ENCODE measurements at places on chromosomes 13 and 19.

DNA sequence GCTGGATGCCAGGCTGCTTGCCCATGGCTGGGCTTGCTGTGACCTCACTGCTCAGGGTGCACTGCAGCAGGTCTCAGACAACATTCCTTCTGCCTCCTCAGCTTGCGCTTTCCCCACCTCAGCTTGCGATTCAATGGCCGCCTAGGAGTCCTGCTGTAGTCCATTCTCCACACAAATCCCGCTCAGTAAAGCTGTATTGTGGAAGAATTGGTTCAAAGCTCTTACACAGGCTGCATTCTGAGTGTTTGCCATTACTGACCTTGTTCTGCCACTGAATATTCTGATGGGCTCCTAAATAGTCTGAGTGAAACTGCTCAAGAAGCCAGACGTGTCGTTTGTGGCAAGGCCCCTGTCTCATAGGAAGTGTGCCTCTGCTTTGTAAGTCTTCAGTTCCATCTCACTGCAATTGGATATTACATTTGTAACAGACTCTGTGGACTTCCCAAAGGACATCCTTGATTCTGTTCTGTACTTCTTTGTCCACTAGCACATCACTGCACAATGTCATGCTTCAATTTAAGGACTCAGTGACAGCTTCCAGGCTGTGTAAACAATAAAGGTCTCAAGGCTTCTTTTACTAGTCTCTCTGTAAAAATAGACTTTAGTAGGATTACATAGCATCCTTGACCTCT is 49.8 kb downstream of the KATNAL1 start:
- DNase-seq = no peak

DNA sequence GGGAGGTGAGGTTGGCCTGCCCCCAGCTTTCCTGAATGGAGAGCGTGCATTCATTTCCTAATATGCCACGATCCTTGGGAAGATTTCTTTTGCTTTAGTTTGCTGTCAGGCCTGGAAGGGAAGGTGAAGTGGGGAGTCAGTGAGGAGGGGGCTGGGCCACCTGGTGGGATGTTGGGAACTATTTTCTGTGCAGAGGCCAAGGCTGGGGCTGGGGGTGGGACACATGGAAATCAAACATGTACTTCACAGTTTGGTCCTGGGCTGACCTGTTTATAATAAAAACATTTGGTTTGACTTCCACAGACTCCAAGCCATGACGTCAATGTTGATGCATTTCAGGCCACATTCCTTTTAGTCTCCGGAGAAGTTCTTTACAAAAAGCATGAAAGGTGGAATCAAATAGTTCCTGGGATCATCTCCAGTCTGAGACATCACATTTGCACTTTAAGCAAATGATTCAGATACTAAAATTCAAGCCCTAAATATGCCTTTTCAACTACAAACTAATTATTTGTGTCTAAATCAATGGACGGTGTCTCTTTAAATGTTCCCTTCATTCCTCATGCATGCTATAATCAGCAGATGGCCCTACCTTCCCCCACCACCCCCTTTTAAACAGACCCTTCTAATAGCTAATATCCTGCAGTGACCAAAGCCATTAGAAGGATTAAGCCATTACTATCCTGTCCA is 41.5 kb upstream of the MEDAG start:
- DNase-seq = no peak

- peak; percentile 90 for DNase-seq
These were observed 11.0 kb downstream of the FUZ start for GRCh38 chr19:49801966-49802661.

GRCh38 chr13:37418490-37418889 is 180.1 kb downstream of the POSTN start:
- DNase-seq = no peak

GRCh38 chr19:34274284-34274826 is 20.0 kb downstream of the GARRE1 start:
- DNase-seq = no peak

DNA sequence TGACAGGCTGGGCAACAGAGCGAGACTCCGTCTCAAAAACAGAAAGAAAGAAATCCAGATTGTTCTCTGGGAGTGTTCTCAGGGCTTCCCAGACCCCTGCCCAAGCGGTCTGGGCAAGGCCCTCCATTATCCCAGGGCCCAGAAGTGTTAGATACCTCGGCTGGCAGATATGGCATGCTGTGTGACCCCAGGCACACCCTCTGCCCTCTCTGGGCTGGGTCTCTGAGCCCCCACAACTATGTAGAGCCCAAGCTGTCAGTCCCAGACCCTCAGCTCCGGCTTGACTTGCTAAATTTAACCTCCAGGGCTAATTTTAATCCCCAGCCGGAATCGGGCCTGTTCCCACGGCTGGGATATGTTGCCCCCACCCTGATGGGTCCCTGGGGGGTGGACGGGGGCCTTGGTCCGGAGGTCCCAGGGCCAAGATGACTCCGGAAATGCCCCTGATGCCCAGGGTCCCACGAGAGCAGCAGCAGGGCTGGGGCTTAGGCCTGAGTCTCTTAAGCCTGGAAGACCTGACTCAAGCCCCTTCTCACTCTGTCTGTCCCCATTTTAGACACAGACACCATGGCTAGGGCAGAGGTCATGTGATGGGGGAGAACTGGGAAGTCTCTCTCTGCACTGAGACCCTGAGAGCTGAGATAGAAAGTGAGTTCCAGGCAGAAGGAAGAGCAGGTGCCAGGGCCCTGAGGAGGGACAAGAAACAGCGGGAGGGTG is 14.5 kb upstream of the TMEM161A start:
- no peak for DNase-seq

GRCh38 chr19:46241626-46242025 is 12.1 kb downstream of the IGFL1 start:
- no peak for DNase-seq

DNA sequence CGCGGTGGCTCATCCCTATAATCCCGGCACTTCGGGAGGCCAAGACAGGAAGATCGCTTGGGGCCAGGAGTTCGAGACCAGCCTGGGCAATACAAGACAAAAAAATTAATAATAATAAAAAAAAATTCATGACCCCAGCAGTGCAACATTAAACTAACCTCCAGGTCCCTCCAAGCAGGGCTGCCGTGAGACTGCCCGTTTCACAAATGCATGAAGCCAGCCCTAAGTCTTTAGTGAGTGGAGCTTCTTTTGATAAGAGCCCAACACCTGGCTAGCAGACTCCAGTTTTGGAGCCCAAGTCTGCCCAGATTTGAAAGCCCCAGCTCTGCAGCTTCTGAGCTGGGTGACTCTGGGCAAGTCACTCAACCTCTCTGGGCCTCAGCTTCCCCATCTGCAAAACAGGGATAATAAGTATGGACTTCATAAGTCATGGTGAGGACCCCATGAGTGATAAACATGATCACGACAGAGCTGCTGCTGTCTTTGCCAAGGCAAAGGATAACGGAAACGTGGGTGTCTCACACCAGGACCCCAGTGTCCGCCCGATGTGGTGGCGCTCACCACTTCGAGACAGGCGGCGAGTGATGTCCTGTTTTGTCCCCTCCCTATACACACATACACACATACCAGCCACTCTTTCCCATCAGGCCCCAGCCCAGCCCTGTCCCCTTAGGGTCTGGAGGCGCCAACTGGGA is 38.4 kb upstream of the NANOS3 start:
- no peak for DNase-seq

DNA sequence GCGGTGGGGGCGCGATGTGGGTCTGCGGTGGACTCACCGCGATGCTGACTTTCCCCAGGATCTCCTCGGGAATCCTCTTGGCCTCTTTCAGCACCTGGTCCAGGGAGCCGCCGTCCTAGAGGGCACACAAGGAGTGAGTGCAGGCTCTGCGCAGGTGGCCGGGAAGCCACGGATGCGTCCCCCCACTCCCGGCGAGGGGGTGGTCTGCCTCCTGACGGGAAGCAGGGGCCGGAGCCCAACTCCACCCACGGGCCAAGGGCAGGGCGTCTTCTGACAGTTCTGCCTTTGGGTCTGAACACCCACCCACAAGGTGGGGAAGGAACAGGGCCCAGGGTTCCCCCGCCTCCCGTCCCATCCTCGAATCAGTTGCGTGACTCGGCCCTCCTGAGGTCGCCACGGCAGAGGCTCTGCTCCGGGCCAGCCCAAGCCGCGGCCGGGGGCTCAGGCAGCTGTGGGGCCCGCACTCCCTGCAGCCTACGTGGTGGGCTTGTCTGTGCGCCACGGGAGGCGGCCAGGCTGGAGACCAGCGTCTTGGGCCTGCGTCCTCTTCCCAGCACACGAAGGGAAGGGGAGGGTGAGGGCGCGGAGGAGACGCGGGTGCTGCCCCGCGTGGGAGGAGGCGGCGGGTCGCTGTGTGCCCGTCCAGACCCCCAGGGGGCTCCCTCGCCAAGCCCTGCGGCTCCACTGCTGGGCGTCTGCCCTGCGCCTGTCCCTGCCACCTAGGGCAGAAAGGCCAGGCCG is 21.4 kb downstream of the MAP2K2 start:
- DNase-seq = no peak

- DNase-seq = no peak
These were observed 70.5 kb upstream of the ZNF420 start for GRCh38 chr19:37007587-37008220.

DNA sequence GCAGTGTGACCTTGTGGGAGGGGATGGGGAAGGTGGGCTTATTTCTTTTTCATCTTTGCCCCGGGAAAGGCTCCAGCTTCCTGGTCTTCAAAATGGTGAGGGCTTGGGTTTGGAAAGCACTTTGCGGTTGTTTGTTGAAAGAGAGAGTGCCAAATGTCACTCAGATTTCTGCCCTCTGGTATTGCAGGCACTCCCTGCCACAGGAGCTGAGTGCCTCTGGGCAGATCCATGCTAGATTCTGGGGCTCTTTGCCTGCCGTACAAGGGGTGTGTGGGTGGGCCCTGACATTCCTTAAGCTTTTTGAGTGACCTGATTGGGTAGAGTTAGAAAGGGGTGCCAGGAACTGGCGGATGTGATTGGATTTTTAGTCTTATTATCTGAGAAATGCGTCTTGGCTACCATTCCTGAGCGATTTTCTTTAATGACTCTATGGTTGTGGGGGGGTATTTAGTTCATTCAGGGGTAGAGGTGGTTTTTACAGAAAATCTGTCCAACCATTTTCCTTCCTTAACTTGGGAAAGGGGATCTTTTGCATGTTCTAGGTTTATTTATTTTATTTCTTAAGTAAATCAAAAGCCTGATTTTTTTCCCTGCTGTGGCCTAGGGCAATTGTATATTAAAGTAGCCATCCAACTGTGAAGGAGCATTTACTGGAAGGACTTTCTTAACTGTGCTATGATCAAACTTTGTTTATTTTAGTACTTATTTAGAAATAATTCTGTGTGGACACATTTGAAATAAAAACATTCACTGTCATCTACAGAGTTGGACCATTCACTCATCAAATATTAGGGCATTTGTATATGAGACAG is 3.2 kb downstream of the ARHGAP35 start:
- DNase-seq = peak; percentile 45

DNA sequence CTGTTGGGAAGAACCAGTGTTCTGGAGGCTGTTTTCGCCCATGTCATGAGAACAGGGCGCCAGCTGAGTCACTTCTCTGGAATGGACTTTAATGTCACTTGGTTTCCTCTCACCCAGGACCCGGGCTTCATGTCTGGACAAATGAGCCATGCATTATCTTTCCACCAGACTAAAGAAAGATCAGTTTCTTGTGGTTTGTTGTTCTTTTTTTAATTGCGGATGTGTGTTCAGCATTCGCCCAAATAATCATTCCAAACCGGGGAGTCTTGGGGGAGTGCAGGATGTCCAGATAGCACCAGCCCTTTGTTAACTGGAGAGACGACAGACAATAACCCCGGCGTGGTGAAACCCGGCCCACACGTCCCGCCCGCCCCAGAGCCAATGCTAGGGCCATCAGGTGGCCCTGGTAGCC is 102.5 kb downstream of the COL4A2 start:
- no peak for DNase-seq

- no peak for DNase-seq
These were observed 40.0 kb downstream of the COL4A1 start for GRCh38 chr13:110266983-110267382.

DNA sequence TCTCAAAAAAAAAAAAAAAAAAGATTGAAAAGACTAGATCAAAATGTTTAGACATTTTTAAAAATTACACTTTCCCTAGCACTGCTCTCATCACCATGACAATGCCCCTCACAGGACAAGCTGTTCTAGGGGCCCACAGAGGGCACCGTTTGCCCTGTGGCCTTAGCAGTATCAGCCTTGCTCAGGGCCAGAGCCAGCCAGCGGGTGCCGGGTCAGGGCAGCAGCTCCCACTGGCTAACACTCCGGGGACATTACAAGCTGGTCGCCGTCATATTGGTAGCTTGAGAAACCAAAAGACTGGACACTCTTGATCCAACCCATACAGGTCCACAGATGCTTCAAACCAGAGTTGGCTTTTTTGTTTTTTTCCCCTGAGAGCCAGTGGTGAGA is 18.0 kb downstream of the CAPN12 start:
- no peak for DNase-seq

DNA sequence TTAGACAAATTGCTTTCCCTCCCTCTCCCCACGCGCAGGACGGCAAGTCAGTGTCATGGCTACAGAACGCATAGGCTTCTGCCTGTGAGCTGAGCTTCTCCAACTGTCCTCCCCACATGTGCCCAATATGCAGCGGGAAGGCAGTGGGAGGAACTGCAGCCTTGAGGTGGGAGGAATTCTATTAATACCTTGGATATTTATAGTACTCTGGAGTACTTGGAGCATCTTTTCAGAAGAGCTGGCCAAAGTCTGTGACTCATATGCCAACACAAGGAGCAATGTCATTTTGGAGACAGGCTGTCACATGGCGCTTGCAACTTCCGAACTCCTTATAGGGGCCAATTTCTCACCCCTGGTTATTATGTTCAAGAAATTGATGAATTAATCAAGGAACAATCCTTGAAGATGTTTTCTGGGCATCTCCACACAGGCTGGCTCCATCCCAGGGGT is 245.0 kb upstream of the SERP2 start:
- DNase-seq = no peak

DNA sequence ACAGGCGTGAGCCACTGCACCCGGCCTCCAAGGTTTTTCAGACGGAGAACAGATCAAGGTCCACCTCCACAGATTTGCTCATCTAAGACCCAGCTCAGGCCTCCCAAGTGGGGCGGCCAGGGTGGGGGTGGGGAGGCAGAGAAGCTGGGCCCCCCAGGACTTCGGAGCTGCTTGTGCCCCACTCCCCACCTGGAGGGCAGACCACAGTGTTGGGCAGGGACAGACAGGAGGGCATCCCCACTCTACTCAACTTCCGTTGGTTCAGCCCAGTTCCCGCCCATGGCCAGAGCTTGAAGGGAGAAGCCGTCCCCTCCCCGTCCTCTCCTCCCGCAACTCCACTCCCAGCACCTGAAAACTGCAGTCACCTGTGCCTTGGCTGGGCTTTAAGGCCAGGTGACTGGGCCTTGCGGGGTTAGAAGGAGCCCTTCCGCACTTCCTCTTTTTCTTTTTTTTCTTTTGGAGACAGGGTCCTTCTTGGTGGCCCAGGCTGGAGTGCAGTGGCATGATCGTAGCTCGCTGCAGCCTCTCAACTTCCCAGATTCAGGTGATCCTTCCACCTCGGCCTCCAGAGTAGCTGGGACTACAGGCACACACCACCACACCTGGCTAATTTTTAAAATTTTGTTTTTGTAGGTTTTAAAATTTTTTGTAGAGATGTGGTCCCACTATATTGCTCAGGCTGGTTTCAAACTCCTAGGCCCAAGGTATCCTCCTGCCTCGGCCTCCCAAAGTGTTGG is 734 bp upstream of the LRRC8E start:
- no peak for DNase-seq

All from suprapubic skin (tissue), 4 donors.